ENCODE measurements at places on chromosomes 5 and 9. TPM values are rescaled to one million over a fixed set of nuclear protein-coding genes. Genes with fewer than 3 reads are reported as not detected.

Gene GPR21
- total RNA-seq = 1.9 TPM

Gene ANKRD34B
- not detected for total RNA-seq

Gene ZNF883
- 2.2 TPM for total RNA-seq

Gene NIM1K
- total RNA-seq = 0.43 TPM

Gene SLC6A7
- total RNA-seq = under 0.01 TPM

GRCh38 chr5:6401410-6401809 is 23.1 kb upstream of the MED10 start:
- no peak for DNase-seq

DNA sequence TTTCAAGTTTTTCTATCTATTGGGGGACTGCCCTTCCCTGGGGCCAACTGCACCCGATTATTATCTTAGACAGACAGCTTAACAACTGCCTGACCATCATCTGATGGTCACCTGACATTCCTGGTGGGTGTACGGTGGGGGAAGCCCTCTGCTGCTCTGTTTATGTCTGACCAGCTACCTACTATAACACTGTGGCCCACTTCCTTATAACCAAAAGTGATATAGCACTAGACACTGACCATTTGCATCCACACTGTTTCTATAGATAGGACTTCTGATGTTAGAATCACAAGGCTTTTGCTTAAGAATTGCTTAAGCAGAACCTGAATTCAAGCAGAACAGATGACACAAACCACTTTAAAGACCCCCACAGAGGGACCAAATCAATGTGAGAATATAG is 110.5 kb upstream of the RAI14 start:
- no peak for DNase-seq

GRCh38 chr9:84990416-84990815 is 320.9 kb downstream of the NTRK2 start:
- DNase-seq = no peak

DNA sequence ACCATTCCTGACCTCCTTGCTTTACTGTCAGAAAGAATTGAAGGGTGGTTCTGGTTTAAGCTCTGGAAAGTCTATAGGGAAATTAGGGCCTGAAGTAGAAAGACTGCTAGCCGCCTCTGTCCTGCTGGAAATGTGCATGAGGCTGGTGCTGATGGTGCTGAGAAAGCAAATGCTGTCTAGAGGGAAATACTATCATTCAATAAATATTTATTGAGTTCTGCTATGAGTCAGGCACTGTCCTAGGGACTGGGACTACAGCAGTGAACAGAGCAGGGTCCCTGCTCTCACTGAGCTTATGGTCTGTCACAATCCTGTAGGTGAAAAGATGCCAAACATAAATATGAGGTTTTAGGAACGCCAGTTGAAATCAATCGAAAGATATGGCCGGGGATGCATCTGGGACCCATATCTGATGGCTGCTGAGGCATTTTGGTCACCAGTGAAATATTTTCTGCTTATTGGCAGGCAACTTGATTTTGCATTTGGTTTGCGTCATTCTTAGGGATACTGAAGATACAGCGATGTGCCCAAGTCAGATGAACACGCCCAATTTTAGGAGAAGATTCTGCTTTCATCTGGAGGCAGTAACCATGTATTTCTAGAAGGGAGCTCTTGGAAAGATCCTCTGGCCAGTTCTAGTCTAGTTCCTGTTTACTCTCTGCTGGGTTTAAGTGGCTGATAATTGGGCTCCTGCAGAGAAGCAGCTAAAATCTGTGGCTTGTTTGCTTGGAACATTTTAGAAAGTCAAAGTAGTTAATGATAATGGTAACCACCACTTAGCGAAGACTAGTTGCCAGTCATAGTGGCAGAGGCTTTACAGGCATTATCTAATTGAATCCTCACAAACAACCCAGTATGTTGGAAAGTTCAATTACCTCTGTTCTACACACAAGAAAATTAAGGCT is 73.3 kb downstream of the INSYN2B start:
- DNase-seq = no peak

- DNase-seq = no peak
Observed at GRCh38 chr5:3639175-3639574, 43.5 kb downstream of the IRX1 start.

DNA sequence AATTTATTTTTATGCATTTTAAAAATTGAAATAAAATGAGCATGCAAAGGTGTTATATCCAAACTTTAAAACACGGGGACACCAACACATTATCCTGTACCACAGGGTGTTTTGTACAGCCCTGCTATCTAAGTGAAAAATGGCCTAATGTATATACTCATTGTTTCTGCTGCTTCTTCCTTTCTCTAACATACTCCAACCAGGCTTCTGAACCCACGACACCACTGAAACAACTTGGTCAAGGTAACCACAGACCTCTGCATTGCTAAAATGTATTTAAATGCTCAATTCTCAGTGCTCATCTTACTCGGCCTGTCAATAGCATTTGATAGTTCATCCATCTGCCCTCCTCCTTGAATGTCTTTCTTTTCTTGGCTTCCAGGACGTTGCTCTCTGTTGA is 48.3 kb downstream of the DENND1A start:
- no peak for DNase-seq

DNA sequence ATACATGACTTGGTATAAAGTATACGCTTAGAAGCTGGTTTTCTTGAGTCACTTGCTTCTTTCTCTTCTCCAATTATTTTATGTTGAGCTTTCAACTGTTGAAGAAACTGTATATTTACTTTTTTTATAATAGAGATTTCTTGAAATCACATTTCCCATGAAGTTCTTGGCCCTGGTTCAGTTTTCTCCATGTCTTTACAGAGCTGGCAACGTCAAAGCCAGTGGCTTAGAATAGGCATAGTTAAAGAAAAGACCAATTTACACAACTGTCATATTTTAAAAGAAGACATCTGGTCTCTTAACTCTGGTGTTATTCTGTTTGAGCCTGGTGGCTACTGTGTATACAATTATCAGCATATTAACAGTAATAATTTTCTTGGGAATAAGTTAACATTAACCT is 1249.3 kb downstream of the CDH12 start:
- DNase-seq = no peak

DNA sequence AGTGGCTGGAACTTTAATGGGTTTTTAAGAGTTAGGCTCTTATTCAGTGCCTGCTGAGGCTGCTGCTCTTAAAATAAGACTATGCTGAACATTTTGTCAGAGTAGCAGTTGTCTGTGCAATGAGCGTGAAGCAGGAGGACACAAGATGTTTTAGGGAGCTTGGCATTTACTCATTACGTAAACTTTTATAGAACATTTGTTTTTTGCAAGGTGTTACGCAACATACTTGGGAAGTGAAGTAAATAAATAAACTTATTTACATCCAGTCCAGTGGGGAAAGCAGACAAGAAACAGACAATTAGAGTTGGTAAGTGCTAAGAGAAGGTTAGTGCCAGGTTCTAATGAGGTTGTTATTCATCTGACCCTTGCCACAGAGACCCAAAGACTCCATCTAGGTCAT is 226.0 kb downstream of the HINT1 start:
- DNase-seq = peak; percentile 24

DNA sequence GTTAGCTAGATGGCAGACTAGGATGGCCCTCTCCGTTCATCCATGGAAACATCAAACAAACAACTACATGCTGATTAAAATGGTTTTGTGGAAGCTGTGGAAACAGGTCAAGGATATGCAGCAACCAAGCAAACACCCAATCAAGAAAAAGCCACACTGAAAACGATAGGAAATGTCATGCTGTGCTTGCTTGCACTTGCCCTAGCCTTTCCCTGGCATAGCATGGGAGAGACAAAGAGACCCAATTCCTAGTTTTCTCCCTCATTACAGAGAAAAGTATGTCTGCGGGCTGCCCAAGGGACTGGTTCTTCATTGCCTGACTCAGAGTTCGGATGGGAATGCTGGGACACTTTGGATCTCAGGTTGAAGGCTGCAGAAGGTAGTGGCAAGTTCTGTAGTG is 98.7 kb downstream of the FANCC start:
- DNase-seq = no peak

- no peak for DNase-seq
Observed at GRCh38 chr5:5756762-5757161, 334.3 kb downstream of the ICE1 start.

DNA sequence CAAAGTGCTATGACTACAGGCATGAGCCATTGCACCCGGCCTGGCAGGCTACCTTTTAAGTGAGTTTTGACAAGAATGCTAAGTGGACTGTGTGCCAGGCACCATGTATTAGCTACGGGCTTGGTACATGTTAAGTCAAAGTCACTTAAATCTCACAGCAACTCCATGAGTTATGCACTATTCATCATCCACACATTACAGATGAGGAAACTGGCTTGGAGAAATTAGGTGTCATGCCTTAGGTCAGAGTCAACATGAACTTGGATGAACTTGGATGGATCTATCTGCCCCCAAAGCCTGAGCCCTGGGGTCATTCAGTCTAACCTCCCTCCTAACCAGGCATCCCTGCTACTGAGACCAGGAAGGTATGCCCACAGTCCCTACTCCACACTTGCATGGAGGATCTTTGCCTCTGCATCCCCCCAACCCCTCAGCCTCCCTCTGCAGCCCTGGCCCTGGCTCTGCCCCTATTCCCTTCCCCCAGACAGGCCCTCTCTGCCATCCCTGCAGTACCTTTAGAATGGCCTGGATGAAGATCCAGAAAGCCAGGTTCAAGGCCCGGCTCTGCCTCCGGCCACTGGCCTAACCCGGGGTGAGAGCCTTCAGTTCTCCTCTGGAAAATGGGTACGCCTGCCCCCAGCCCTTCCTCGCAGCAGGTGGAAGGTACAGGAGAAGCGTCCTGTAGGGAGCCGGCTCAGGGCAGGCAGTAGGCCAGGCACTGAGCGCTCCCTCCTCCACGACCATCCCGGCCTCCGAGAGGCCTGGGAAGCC is 685 bp upstream of the ADGRD2 start:
- DNase-seq = no peak

DNA sequence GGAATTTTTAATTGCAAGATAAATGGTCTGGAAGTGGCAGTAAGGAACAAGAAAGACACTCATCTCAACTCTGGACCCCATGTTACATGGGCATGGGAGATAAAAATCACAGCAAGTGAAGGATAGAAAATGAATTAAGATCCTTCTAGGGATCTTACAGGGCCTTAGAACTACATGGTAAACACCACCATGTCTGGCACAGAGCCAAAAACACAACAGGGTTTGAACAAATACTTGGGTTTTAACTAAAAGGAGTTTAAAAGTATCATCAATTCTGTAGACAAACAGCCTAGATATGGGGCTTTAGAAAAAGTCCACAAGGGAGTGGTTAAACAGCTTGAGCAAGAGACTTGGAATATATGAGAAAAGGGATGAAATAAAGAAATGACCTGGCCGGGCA is 366.4 kb downstream of the ARL15 start:
- no peak for DNase-seq

DNA sequence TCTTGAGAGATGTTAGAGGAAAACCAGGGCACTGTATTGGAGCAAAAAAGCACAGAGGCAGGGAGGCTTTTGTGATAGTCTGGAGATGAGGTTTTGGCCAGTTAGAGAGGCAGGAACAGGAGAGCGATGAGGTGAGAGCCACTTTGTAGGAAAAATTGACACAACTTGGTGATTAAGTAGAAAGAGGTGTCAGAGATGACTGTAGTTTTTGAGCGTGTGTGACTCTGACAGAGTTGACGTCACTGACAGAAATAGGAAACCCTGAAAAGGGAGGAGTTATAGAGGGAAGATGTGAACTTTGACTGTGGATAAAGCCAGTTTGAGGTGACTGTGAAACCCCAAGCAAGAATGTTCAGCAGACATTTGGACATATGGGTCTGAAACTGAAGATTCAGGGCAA is 15.7 kb downstream of the NFX1 start:
- DNase-seq = no peak

Data from fibroblast of villous mesenchyme (primary cell).